ENCODE measurements at places on chromosomes 7 and 10.

DNA sequence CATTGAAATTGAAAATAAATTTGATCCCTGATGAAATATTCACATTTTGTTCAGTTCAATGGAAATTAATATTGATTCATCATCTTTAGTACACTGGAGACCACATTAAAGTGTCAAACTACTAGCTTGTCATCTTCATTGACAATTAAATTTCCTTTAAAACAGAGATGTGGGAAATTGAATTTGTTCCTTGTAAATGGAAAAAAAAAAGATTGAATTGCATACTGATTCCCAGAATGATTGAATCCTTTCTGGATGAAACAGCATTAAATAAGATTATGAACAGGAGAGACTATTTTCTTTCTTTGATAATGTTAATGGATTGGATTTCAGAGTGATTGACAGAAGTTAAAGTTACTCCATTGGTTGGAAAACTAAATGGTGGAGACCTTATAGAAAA is 241.3 kb upstream of the CNTNAP2 start:
- no peak for DNase-seq

DNA sequence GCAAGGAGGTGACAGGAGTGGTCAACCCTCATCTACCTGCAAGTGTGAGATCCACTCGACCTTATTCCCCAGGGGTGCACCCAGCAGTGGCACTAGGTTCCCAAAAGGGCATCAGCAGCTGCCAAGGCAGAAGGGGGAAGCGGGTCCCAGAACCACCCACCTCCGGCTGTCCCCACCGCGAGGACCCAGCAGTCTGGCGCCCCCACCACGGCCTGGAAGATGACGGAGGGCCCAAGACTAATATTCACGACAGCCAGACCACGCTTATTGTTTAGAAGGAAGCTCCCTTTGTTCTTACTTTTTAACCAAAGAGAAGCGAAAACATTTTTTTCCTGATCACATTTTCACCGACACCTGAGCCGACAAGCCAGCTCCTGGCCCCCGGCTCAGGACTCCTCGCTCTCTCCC is 3.6 kb upstream of the EVX1 start:
- no peak for DNase-seq

DNA sequence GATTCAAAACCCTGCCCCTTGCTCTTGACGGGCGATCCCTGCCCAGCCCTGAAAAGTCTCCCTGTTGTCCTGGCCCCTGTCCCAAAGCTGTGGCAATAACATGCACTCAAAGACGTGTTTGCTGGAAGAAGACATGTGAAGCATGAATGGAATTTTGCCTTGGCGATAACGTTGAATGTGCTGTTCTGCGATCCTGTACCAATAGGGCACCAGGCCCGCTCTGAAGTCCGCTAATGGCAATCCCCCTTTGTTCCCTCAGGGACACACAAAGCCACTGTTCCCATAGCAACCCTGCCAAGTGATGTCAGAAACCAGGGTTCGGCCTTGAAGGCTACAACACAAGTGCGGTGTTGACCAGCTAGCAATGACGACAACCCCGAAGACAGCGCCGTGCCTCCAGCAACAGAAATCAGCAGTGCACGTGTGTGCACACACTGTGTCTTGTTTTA is 284.6 kb downstream of the KLF6 start:
- DNase-seq: no peak

DNA sequence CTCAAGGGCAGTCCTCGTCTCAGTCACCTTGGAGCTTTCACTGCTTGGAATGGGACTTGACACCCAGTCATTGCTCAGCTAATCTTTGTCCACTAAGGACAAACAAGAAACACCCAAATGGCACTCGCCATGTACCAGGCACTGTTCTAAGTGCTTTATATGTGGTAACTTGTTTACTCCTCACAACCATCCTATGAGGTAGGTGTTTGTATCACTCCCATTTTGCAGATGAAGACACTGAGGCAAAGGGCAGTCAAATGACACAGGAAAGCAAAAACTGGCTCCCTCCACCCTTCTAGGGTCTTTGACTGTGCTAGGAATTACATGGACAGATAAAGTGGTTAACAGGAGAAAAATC is 24.7 kb downstream of the DNAJB12 start:
- no peak for DNase-seq

DNA sequence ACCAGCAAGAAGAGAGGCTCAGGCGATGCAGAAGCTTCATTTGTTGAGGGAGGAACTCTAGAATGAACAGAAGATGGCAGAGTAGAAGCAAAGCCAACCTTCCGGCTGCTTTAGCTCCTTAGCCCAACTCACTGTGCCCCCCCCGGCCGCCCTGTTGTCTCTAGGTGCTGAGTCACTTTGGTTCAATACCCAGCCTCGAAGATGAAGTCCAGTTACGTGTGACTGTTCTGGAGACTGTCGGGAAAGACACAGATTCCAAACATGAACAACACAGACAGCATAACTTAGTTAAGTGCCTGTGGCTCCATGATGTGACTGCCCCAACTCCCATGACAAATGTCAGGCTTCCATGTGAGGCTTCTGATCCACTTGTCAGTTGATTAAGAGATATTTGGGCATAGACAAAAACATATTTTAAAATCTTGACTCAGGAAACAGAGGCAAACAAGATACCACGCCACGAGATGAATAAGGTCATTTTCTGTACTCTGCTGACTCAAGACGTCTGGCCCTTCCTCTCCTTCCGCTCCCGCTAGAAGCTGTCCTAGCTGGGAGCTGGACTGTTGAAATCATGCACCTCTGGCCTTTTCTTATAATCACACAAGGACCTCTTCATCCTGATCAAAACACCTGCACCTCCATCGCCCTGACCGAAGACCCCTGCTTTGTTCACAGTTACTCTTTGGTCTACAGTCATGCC is 199.3 kb downstream of the FRMD4A start:
- DNase-seq: no peak

- no peak for DNase-seq
Observed at GRCh38 chr10:103262229-103262628, 14.7 kb upstream of the INA start.

DNA sequence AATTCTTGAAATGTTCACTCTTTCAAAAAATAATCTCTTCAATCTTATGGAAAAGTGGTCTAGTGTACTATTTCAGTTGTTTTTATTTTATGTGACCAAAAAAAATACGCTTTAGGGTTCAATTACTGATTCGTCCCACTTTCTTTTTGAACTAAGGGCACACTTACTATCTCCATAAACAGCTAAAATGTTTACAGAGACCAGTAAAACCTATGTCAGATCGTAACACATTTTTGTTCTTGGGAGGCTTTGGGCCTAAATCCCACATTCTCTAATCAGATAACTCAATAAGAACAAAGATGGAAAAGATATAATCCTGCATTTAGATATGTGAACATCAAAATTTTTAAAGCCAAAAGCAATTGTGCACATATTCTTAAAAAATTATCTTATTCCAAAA is 29.8 kb upstream of the EPC1 start:
- no peak for DNase-seq

DNA sequence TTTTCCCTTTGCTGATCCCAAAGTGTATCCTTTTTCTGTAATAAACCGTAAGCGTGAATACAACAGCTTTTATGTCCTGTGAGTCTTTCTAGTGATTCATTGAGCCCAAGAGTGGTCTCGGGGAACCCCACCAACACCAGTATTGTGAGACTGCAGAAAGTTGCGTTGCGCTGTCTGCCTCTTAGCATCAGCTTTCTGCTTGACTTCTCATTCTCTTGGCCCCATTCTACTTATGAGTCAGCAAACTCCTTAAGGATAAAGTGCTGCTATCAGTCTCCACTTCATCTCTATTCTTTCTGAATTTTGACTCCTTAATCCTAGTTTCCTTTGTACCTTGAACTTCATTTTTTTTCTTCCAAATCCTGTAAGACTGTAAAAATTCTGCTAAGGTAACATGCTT is 184.3 kb upstream of the MBL2 start:
- no peak for DNase-seq

DNA sequence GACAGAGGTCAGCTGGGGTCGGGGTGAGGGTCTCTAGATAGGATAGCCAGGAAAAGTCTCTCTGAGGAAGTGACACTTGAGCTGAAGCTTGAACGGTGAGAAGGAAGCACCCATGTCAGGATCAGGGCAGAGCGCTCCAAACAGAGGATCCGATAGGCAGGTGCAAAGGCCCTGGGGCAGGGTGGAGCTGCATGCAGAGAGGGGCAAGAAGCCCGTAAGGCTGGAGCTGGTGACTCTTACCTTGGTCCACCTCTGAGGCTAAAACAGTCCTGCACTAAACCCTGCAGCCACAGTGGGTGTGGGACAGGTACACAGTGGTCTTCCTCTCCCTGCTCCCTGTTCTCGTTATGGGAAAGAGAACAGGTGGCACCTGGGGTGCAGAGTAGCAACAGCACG is 5.8 kb upstream of the C10orf71 start:
- DNase-seq: no peak

DNA sequence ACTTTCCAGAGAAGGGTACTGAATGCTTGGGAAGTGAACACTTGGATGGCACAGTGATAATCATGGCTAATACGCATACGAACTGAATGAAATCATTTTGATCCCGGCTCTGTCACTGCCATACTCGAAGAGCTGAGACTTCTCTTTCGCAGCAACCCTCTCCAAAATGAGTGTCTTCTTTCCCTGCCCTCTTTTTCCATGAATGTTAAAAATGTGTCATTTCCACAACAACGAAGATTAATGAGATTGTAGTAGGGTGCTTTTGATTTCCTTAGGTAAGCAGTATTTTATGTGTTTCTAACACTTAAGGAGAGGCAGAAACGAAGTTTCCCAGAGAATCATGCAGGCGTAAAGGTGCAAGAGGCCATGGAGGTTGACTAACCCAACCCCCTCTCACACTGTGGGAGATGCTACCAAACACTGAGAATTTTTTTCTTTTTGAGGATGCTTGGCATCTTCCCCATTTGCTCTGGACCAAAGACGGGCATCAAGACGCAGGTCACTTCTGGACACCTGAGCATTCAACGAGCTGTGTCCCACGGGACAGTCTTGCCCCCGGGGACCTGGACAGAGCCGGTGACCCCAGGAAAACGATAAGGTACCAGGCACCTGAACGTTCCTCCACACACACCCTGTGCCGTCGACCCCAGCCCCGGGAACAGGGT is 823 bp downstream of the COPG2 start:
- DNase-seq: no peak

- DNase-seq: no peak
Observed at GRCh38 chr7:41130086-41130485, 572.8 kb downstream of the INHBA start.
